Activated CD4-positive, alpha-beta T cell treated with anti-CD3 and anti-CD28 coated beads, Interleukin-2, Interleukin-4, amounts not matched to agents 100 ng/mL and 50 ng/mL, durations not matched to agents 16 hours and 8 hours (primary cell): ENCODE measurements at places on chromosomes 7 and 10.
A peak's percentile ranks its signal among the peaks of the same experiment; 100 is the strongest.

- no peak for DNase-seq
These were observed 130.5 kb downstream of the KLF6 start for GRCh38 chr10:3654496-3654895.

DNA sequence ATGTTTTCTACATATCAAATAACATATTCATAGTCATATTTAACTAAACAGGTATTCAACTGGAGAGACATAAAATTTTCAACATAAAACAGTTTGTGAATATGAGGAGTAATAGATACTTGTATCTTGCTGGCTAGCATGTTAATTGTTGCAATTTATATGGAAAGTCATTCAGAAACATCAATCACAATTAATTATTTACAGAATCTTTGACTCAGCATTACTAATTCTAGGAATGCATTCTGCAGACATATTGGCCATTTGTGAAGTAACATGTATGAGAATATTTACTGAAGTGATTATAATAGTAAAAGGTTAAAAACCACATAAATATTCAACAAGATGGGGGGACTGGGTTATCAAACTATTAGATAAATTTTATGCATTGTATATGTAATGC lies 203.7 kb downstream of the TSPAN12 start:
- no peak for DNase-seq

- DNase-seq = no peak
These were observed 786 bp upstream of the CNOT4 start for GRCh38 chr7:135510592-135511183.

DNA sequence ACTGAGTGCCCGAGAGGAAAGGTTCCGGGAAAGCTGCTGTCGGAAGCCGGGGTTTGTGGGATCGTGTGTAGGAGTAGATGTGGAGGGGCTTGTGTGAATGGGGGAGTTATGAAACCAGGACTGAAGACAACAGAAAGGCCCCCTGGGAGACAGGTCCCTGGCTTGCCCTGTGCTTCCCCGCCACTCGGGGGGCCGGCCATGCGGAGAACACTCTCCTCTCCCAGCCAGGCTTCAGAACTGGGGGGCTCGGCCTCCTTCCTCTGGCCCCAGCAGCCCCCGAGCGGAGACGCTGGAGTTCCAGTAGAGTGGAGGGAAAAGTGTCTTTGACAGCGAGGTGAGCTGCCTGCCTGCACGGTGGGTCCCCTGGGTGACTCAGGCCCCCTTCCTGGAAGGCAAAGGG lies 185.0 kb downstream of the MGMT start:
- no peak for DNase-seq

DNA sequence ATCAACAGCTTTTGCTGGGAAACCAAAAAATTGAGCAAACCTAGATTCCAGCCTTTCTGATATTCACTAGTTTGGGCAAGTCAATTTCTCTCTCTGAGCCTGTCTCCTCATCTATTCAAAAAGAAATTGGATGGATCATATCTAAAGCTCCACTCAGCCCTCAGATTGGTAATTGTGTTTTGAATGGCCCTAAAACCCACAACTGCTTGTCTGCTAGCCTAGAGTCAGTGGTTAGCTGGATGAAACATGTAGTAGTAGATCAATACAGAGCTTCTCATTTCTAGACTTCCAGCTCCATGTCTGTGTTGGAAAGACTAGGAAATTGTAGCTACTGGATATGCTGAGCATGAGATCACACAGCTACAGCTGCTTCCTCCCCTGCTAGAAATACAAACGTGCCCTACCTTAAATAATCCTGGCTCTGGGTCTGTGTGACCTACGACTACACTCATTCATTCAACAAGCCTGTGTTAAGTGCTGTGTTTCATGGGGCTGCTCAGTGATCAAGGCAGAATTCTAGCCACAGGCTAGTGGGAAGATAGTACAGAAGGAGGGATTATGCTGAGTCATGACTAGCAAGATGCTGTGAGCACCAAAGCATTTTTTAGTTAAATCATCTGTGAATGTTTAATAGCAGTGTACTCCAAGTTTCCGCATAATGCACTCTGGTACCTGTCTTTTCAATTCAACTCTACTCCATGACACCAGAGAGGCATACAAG lies 15.7 kb downstream of the DNTT start:
- DNase-seq = no peak

- DNase-seq = no peak
These were observed 46.9 kb downstream of the KMT2E start for GRCh38 chr7:105060923-105061322.

DNA sequence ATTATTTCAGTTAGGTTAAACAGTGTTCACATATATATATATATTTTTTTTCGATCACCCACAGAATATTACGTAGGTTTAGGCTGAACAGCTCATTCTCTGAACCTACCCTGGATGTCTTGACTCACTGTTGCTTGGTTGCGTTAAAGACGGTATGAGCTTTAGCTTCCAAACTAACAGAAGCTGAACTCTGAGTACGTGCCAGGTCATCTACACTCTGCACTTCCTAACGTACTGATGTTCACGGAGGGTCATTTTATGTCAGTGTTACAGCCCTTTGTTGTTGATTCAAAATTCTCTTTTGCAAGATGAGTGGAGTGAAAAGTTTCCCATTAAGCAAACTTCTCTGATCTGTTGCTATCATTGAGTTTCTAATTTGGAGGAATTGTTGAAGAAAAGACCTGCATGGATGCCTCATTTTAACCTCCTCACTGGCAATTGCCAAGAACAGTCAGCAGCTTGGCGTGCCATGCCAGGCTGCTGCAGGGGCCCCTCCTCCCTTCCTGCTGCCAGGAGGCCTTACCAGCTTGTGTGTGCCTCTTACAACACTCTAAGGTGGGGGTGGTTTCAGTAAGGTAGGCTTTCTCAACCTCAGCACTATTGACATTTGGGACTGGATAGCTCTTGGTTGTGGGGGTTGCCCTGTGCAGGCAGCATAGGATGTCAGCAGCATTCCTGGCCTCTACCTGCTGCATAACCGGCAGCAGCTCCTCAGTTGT lies 44.3 kb downstream of the INSYN2A start:
- no peak for DNase-seq

GRCh38 chr7:155484483-155485399 lies 26.8 kb downstream of the EN2 start:
- no peak for DNase-seq

GRCh38 chr7:29040579-29040925 lies 82.4 kb upstream of the TRIL start:
- no peak for DNase-seq

DNA sequence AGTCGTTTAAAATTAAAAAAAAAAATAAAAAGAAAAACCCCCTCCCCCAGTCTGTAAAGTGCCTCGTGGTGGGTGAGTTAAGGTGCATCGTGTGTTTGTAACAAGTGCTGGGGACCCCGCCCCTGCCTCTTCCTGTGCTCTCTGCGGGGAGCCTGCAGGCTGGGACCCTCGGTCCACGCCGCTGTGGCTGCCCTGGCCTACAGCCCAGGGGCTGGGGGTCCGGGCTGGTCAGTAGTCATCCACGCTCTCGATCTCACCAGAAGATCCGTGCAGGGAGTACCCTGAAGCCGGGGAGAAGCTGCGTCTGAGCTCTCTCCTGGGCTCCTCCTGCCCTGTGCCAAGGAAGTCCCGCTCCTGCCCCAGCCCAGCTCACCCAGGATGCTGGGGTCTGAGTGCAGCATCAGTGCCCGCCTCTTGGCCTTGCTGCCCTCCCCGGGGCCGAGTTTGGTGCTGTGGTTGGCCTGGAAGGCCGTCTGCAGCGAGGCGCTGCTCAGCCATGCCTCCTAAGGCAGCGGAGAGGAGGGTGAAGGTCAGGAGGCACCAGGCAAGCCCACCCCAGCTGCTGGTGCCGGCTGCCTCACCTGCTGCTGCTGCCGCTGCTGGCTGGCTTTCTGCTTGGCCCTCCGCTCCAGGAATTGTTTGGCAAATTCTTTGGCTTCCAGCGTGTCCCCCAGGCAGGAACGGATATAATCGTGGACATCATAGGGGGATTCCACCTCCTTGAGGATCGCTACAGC lies 8.1 kb downstream of the GNB2 start:
- DNase-seq = no peak

GRCh38 chr7:44490351-44491200 lies at the start of gene NUDCD3:
TSS of gene NUDCD3 (minus strand) at chr7:44490658. CDS start at chr7:44490600, 58 bp downstream.
- peak; percentile 86 for DNase-seq

DNA sequence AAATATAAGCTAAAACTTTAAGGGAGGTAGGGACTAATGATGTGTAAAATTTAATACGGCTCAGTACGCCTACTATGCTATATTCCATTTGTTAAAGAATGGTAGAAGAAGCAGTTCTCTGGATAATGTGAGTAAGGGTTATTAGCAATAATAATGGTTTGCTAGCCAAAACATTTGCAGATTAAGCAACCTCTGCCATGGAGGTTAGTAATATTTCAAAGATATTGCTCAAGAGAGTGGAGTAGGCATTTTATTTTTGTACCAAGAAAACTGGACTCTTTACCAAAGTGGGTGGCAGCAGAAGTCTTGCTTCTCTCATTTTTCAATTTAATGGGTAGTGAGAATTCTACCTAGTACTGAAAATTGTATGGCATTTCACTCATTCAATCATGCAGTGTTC lies 158.9 kb upstream of the TMEM106B start:
- DNase-seq = no peak

DNA sequence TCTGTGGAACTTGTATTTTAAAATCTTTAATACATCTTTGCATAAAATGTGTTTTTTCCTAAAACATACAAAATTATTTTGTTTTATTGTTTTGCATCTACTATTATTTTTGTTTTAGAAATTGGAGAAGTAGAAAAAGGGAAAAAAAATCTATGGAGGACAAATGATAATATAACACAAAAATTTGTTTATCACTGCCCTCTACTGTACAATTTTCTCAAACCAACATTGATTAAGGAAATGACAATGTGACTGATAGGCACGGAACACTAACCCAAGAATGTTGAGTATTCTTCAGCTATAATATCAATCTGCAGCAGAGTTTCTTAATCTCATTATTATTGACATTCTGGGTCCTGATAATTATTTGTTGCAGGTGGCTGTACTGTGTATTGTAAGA lies 9.5 kb upstream of the ING3 start:
- no peak for DNase-seq

DNA sequence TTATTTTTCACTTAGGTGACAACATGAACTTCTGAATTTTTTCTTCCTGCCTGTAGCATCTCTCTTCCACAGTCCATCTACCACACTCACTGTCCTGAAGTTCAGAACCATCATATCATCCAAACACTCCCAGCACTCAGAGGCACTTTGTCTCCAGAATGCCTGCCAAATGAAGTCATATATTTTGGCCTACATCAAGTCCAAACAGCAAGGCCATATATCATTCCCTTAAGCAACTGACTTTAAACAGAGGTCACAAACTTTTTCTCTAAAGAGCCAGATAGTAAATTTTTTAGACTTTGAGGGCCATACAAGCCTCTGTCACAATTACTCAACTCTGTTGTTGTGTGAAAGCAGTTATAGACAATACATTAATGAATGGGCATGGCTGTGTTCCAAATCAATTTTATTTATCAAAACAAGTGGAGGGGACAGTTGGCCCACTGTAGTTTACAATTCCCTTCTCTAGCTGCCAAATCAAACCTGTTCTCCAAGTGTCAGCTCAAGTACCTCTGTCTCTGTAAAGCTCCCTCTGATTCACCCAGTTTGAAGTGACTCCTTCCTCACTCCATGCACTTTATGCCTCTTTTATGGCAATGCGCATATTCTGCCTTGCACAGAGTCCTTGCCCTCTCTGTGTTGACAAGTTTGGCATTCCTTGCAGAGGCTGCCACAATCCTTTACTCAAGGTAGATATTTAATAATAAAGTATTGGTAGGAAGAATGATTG lies 305.7 kb downstream of the FZD1 start:
- DNase-seq = no peak

- no peak for DNase-seq
These were observed 190.2 kb downstream of the CAMK1D start for GRCh38 chr10:12539350-12540164.

DNA sequence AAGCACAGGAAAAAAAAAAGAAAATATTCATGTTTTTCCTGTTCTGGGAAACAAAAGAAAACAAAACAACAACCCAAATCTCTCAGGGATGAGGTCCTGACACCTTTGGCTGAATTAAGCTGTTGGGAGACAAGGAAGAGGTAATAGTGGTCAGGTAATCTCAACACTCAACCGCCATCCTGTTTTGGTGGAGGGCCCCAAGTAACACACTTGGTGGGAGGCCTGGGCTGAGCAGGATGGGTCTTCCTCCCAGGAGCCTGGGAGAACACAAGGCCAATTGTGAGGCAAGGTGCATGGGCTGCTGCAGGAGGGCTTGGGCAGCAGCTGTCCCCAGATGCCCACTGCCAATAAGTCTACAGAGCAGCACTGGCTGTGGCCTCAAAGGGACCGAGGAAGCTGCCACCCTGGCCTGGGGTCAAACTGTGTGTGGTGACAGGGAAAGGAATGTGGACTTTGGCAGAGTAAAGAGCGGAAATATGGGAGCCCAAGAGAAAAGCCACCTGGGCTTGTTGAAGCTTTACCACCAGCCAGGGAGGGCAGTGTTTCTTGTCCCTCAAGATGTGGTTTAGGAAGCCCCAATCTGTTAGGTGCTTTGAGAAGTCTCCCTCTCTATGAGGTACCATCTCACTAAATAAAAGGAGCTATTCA lies 93.5 kb upstream of the SLC25A13 start:
- no peak for DNase-seq

DNA sequence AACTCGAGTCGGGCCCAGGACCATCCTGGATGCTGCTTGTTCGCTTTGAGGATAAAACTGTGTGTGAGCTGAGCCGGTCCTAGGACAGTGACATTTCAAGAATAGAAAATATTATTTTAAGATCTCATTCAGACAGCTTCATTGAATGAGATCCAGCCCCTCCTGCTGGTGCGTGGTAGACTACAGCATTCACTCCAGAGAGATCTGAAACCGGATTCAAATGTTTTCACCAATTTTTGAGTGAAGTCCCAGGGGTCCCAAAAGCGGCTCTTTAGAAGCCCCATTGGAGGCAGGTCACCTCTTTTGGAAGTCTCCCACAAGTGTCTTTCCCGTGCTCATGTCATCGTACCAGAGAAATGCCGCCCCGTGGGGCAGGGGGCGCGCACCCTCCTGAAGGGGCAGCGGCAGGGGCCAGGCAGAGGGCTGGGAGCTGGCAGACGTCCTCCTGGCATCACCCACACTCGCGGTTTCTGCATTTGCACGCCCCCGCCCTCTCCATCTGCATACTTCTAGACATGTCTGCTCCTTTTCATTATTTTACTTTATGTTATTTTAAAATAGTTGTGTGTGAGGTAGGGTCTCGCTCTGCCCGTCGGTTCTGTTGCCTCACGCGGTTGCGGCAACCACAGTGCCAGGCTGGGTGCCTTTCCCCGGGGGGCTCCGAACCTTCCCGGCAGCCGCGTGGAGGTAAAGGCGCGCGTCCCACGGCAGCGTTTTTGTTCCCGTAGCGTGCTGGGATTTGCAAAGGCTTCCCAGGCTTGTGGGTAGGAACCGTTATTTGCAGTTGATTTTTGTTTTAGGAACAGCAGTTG lies 52.3 kb upstream of the DPYSL4 start:
- DNase-seq = no peak

DNA sequence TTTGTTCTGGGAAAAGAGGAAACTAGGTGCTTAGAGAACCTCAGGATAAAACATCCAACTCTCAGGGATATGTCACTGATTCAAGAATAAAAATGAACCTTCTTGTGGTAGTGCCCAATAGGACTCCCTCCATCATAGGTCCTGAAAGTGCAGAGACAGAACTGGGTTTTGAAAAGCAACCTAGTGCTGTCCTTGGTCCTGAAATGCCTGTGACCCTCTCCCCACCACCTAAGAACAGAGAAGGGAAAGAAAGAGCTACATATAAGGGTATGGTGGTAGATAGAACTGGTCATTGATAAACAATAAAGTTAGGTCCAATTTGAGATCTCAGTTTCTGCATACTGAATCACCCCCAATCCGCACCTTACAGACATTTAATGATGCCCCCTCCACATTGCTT lies 953.3 kb downstream of the XPNPEP1 start:
- no peak for DNase-seq

- no peak for DNase-seq
These were observed 86.8 kb downstream of the CD36 start for GRCh38 chr7:80725181-80725611.
